AG10803 (cell line): ENCODE measurements at places on chromosomes 2 and 18.

- DNase-seq, result peak; percentile 49
These were observed 15.9 kb downstream of the GTF3C3 start for GRCh38 chr2:196783431-196784094.

DNA sequence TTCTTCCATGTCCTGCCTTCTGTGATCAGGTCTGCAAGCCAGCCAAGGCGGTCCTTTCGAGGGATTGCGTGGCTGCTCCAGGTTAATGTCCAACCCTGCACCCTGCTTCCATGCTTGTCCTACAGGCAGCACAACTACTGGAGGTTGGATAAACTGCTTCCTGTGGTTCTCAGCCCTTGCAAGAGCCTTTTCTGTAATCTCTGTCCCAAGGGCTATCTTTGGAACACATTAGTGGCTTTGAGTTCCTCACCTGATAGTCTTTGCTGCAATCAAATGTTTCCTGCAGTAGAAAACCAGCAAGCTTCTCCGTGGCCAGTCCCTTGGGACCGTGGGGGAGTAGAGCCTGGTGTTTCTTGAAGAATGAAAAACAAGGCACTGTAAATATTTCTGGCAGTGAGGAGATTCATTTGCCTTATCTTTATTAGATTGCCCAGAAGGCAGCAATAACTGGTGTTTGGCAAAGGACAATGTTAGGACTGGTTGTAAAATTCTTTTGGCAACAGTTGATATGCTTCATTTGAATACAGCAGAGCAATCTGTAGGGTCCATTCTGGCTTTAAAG lies 214.4 kb downstream of the FHOD3 start:
- peak; percentile 54 for DNase-seq

DNA sequence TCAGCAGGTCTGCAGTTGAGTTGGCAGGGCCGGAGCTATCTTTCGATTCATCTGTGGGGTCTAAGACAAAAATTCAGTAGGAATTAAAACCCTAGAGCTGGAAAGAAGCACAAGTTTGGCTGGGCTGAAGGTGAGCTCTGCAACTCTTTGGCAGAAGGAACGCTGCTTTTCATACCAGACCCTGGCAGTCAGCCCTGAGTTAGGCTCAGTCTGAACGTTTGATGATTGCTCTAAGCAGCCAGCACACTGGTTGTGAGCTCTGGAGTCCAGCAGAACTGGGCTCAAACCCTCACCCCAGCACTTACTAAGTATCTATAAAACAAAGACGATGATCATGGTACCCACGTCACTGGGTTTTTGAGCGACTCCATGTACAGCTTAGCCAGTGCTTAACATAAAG lies 192.5 kb downstream of the TNS1 start:
- DNase-seq, result no peak

- DNase-seq, result no peak
These were observed 76.0 kb downstream of the NCK2 start for GRCh38 chr2:105820691-105821090.

DNA sequence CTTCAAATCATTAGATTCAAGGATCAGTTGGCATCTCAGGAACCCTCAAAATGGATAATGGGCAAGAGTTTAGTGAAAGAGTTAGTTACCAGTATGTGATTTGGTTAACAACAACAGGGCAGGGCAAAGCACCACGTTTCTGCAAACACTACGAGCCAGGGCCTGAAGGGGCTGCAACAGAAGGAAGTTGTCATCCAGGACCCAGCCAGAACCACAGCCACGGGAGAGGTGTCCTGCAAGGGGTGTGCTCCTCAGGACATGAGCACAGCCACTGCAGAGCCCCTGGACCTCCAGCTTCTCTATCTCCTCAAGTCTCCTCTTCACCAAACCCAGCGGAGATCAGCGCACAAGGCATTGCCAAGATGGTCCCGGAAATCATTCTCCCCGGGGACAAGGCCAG lies 173.3 kb upstream of the PIEZO2 start:
- DNase-seq, result no peak

- DNase-seq, result no peak
These were observed 1004.9 kb upstream of the ZEB2 start for GRCh38 chr2:145524836-145525235.

DNA sequence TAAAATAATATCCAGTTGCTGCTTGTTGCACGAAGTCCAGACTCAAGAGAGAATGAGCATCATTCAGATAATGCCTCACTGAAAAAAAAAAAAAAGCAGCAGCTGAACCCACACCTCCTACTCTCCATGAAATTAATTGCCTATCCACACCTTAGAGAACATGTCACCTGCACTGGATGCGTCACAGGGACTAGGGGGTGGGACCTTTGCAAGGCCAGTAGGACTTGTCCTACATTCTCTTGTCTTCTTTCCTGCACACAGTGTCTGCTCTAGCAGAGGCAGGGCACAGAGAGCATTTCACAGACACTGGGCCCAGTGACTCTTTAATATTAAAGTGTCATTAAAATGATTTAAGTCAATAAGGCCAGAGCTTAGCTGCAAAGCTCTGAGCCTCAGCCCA lies at the start of gene ABCA12:
Gene ABCA12 (minus strand): TSS at position 148 of the 400 bp plus-strand sequence. CDS start 418 bp downstream, outside the sequence.
- DNase-seq, result no peak

- peak; percentile 67 for DNase-seq
These were observed 54.3 kb upstream of the AGPS start for GRCh38 chr2:177338177-177338721.

DNA sequence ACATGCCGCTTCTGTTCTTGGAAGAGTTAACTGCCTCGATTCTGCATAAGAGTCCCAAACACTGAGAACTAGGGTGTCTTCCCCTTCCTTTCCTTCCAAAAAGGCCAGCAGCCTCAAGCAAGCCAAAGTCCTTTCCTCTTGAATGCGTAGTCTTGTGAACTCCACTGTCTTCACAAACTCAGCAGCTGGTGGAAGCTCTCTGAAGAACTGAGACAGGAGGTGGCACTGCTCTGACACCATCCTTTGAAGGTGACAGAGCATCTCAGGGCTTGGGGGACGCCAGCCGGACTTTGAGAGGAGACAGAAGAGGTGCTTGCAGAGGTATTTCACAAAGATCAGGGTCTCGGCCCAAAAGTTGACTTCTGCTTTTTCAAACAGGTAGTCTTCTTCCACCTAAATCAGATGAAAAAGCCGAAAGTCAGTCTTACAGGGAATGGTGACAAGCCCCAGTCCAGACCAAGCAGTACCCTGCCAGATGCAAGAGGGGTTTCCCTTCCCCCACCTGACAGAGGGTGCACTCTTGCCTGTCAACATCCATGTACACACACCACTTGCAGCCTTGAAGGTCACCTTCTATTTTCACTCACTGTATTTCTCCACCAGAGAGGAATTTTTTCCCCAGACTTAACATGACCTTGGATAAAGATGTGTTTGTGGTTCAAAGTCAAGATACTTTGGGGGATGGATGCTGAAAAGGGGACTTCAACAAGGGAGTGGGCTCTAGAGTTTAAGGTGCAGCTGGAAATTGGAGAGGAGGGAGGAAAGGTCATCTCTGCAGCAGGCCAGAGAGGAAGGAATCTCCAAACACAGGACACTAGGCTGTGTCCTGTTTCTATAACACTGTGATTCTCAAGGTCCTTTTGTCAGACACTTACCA lies 4.8 kb upstream of the ZFP36L2 start:
- DNase-seq, result no peak

- DNase-seq, result peak; percentile 53
These were observed 352.0 kb downstream of the THSD7B start for GRCh38 chr2:137117385-137117784.

- DNase-seq, result no peak
These were observed 6.3 kb upstream of the RAB1A start for GRCh38 chr2:65136253-65136652.

DNA sequence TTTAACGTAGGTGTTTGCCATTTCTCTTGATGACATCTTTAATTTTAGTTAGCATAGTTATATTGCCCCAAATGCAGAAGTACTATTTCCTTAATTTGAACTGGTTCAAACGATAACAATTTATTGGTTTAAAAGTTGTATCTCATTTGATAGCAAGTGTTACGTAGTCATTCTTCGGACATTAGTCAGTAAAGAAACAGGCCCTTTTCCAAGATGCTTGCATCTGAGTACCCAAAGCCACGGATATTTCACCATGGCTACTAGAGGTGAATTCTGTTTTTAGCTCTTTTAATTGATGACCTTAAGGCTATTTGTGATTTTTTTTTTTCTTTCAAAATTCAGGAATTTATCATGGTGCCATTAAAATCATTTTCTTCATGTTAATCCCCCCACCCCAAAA lies 32.1 kb downstream of the GLS start:
- DNase-seq, result peak; percentile 48

DNA sequence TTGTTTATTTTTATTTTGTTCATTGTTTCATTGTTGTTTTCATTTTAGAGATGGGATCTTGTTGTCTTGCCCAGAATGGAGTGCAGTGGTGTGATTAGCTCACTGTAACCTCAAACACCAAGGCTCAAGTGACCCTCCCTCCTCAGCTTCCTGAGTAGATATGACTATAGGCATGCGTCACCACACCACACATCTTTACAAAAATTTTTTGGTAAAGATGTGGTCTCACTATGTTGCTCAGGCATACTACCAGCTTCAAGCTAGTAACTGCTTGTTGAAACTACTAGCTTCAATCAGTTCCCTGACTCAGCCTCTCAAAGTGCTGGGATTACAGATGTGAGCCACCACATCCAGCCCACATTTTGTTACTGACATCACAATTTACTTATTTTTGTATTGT lies 14.8 kb downstream of the FAM237A start:
- no peak for DNase-seq

DNA sequence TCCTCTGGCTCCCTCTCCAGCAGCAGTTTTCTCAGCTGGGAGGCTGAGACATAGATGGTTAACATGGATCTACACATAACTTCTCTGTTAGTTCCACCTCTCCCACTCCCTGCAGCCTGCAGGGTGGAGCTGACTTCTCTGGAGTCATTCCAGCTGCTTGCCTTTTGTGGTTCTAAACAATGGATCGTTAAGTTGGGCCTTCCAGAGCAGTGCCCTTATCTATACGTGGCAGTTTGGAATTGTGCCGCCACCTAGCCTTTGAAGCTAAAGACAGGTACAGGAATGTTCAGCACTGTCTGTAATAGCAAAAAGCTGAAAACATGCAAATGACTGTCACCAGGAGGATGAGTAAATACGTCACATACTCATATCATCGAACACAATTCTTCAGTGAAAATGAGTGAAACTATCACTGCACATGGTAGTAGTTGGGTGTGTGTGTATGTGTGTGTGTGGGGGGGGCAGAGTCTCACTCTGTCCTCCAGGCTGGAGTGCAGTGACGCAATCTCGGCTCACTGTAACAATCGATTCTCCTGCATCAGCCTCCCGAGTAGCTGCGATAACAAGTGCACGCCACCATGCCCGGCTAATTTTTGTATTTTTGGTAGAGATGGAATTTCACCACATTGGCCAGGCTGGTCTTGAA lies 50.3 kb downstream of the SH2D6 start:
- peak; percentile 51 for DNase-seq

DNA sequence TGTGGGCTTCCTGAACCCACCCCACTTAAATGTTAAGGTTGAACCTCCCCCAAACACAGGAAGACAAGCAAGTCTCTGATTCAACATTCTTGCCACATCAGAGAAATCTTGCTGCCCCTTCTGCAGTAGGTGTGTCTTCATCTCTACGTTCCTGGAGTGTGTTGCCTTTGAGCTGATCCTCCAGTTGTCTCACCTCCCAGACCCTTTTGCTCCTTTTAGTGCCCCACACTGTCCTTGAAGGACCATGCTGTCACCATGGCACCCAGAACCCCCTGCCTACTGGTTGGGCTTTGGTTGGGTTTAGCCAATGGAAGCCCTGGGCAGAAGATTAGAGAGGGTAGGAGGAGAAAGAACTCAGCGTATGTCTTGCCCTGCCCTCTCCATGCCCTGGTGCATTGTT lies 10.7 kb downstream of the CAB39 start:
- no peak for DNase-seq

- no peak for DNase-seq
These were observed 359.3 kb downstream of the RIT2 start for GRCh38 chr18:42756214-42756613.

DNA sequence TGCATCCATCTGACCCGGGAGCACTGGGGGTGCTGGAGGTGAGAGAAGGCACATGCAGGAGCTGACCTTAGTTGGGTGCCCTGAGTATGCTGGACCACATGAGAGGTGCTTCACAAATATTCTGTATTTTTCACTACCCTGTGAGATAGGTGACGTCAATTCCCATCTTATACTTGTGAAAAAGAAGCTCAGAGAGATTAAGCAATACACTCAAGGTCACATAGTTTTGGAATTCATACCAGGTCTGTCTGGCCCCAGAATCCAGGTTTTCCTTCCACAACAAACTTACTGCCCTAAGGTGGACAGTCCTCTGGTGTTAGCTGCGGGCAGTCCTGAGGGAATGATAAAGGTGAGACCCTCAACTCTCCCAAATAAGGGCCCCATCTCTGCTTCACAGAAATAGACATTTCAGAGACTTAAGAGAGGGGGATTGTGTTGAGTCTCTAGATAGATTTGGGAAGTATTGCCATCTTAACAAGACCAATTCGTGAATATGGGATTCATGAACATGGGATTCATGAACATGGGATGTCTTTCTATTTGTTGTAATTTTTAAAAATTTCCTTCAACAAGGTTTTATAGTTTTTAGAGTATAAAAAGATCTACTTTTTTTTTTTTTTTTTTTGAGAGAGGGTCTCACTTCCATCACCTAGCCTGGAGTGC lies 64.0 kb upstream of the SMAD7 start:
- no peak for DNase-seq

DNA sequence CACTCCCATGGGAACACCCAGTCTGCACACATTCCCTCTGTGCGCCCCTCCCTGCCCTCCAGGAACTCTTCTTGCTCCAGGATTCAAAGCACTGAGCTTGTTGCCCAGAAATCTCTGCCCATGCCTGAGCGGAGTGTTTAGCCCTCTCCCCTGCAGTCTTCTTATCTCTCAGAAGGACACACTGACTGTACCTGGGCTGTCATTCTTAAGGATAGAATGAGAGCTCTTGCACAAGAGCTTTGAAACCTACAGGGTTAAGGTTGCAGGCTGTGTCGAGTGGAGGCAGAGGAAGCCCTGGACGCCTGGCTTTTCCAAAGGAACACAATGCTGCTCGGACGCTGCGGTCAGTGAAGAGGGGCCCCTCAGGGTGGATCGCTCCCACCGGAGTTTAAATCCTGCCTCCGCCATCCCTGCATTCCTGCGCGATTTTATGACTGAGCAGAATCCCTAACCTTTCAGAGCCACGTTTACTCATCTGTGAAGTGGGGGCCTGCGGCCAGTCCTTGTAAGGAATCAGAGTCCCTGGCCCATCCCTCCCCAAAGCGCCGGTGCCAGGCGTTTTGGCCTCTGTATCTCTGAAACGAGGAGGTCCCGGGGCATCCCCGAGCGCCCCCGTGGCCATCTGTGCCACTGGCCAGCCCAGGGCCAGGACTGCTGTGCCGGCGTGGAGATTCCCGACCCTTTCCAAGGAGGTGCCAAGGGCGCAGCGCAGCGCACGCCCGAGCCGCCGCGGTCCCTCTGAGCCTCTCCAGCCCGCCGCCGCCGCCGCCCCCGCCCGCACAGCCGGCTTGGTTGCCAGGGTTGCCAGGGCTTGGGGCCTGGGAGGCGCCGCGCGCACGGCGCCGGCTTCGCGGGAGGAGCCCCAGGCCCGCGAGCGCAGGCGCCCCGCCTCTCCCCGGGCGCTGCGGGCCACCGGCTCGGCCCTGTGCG lies 58.9 kb downstream of the FAM168B start:
- DNase-seq, result no peak

GRCh38 chr2:100142393-100142792 lies at the start of gene AFF3:
AFF3 (minus strand) TSS chr2:100142590; CDS start chr2:100104454, 38,136 bp downstream.
- no peak for DNase-seq

- DNase-seq, result no peak
These were observed 154.6 kb downstream of the EVA1A start for GRCh38 chr2:75406131-75406581.

GRCh38 chr18:79637921-79638909 lies 41.4 kb upstream of the CTDP1 start:
- no peak for DNase-seq

GRCh38 chr2:37770797-37771196 lies 99.4 kb upstream of the CDC42EP3 start:
- peak; percentile 44 for DNase-seq

- peak; percentile 12 for DNase-seq
These were observed 1.8 kb upstream of the TBR1 start for GRCh38 chr2:161414042-161415033.
